ENCODE measurements at places on chromosomes 7 and 10.

DNA sequence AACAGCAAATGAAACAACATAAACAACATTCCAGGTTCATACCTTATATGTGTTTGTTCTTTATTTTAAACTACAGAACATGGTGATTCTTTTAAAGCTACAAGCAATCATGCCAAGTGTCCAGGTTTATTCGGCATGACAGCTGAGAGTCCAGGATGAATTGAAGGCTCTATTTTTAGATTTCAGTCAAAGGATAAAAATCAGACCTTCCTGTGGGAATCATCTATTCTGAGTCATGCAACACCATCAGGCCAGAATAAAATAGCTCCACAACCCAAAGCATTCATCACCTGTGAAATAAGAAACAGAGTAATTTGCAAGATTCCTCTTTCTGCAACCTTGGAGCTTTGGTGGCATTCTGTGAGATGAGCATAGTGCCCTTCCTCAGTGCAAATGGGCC is 292.4 kb upstream of the MYO3A start:
- no peak for DNase-seq

DNA sequence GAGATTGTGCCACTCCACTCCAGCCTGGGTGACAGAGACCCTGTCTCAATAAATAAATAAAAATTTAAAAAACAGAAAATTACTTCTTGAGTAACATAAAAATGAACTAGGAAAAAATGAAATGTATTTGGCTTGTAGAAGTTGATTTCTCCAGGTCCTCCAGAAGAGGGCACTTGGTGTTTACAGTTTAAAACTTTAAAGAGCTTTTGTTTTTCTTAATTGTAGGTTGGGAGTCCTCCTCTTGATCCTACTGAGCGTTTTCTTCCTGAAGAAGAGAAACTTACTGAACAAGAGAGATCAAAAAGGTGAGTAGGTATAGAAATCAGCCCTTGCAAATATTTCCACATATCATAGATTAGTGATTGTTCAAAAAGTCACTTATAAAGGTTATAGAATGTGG is 16.2 kb downstream of the KIFBP start:
- DNase-seq: peak; percentile 61

- DNase-seq: no peak
Observed at GRCh38 chr7:150324373-150324961, 1.1 kb upstream of the ACTR3C start.

GRCh38 chr10:37301271-37301670 is 175.9 kb downstream of the ANKRD30A start:
- DNase-seq: no peak

GRCh38 chr10:124535731-124536495 is 74.3 kb downstream of the LHPP start:
- peak; percentile 37 for DNase-seq

DNA sequence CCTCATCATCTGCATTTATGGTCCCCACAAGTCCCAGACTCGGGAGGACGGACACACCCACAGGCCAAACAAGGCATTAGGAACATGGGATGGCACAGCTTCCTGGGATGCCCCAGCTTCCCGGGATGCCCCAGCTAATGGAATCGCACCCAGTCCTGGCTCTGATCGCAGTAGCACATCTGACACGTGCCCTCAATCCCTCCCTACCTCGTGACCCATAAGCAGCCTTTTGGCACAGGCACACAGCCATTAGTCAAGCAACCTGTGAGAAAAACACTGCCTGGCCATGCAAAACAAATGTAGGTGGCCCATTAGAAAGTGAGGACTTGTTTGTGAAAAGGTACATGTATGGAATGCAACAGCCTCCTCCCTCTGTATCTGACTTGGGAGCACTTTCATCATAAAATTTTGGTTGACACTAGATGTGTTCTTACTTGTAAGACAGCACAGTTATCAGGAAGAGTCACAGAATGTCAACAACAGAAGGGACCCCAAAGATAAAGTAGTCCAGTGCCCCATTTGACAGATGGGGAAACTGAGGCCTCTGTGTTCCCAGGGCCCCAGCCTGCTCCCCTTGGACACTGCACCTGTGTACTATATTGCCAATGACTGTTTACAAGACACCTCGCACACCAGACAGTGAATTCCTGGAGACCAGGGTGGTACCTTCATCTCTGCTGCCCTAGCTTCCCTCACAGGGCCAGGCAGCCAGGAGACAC is 34.4 kb downstream of the DLG5 start:
- no peak for DNase-seq

GRCh38 chr7:78316110-78316509 is 517.5 kb downstream of the PHTF2 start:
- DNase-seq: no peak

DNA sequence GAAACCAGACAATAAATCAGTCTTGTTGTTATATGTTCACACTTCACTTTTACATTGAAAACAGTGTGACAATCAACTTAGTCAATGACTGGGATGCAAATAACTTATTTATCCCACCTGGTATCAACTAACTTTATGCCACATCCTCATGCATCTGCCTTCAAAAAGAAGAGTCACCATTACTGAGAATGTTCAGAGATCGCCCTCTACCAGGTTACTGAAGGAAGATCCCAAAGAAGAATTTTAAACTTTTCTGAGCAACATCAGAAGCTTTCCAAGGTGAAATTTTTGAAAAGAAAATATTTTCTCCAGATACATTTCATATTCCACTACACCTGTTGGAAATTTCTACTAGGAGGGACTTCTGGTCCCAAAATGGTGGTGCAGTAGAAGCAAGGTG is 359.5 kb downstream of the PTPRN2 start:
- DNase-seq: no peak

DNA sequence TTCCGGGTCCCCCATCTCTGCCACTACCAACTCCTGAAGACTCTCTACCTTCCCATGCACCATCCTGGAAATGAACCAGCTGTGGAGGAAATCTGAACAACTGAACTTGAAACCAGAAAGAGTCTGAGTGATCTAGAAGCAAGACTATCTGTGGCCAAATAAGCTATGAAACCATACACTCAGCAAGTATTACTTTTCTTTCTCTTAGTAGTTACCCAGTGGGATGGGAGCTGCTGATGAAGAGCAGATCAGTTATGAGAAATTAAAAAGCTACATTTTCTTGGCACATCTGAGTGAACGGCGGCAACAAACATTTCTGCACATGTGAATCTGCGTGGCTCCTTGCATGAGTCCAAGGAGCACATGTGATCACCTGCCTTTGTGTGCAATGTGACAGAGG is 31.6 kb upstream of the AGK start:
- no peak for DNase-seq

DNA sequence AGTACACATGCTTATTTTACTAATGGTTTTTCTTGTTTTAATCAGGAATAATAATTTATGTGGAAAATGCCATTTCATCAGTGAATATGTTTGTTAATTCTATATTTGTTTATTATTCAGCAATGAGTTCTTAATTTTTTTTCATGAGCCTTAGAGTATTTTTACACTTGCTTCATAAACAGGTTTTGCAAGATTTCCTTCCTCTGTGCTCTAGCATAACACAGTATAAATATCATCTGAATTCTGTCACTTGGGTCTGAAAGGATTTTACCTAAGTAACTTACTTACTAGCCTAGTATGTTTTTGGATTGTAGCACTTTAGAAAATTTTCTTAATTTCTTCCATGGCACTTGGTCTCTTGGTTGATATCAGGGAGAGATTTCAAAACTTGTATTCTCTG is 45.8 kb downstream of the GLCCI1 start:
- DNase-seq: no peak

- no peak for DNase-seq
Observed at GRCh38 chr7:51587604-51588003, 271.0 kb upstream of the COBL start.

- no peak for DNase-seq
Observed at GRCh38 chr7:120185940-120186682, 86.9 kb upstream of the KCND2 start.

Data from pons (tissue), 1 donor.